ENCODE measurements at places on chromosomes 6 and 20. TPM values are rescaled to one million over a fixed set of nuclear protein-coding genes. Genes with fewer than 3 reads are reported as not detected.

The BHLHE23 gene
- not detected for total RNA-seq

The MAVS gene
- 21.9 TPM for total RNA-seq

The AP5S1 gene
- total RNA-seq: 16.3 TPM

The SIGLEC1 gene
- total RNA-seq: not detected

The CCR6 gene
- not detected for total RNA-seq

The HLA-DRB1 gene
- not detected for total RNA-seq

The MEI4 gene
- total RNA-seq: not detected

The GTF3C6 gene
- 79.2 TPM for total RNA-seq

The TFAP2C gene
- total RNA-seq: 17.1 TPM

The KHDRBS2 gene
- not detected for total RNA-seq

The OR14J1 gene
- total RNA-seq: not detected

The MRAP2 gene
- 1.1 TPM for total RNA-seq

The BPIFB2 gene
- not detected for total RNA-seq

The MAP7 gene
- 33.6 TPM for total RNA-seq

The MCM8 gene
- 24.0 TPM for total RNA-seq

The TP53TG5 gene
- not detected for total RNA-seq

The MED23 gene
- total RNA-seq: 5.7 TPM

The DLK2 gene
- total RNA-seq: 5.0 TPM

The VWA7 gene
- total RNA-seq: 1.2 TPM

The GABRR1 gene
- total RNA-seq: not detected

The SIRPG gene
- total RNA-seq: not detected

The ENPP1 gene
- total RNA-seq: 1.0 TPM

The LAMA4 gene
- 0.88 TPM for total RNA-seq

The EFCAB8 gene
- total RNA-seq: not detected

The IL20RA gene
- total RNA-seq: not detected

The LPA gene
- total RNA-seq: 0.02 TPM

The COL11A2 gene
- total RNA-seq: 0.77 TPM

The CRISP3 gene
- total RNA-seq: not detected

The NEURL2 gene
- 0.79 TPM for total RNA-seq

The C20orf202 gene
- not detected for total RNA-seq

The SLC17A5 gene
- total RNA-seq: 8.7 TPM

The PERP gene
- 81.7 TPM for total RNA-seq

The UNC5CL gene
- total RNA-seq: 0.20 TPM

The NTSR1 gene
- 0.20 TPM for total RNA-seq

The CDH22 gene
- total RNA-seq: not detected

The ZBTB24 gene
- total RNA-seq: 4.2 TPM

The NHLRC1 gene
- total RNA-seq: 1.5 TPM

The HCK gene
- not detected for total RNA-seq

The KCNQ5 gene
- total RNA-seq: 1.7 TPM

The RIPPLY2 gene
- 0.64 TPM for total RNA-seq

The SLC52A3 gene
- total RNA-seq: 0.92 TPM

The PLTP gene
- total RNA-seq: 2.0 TPM

The CDSN gene
- total RNA-seq: not detected

The NFYA gene
- 14.9 TPM for total RNA-seq

Measured in A549 treated with CpdA at 1 μM for 4 hours (cell line).